ENCODE measurements at places on chromosomes 16 and 17.
A peak's percentile ranks its signal among the peaks of the same experiment; 100 is the strongest.

GRCh38 chr17:31060791-31061550 lies 33.8 kb upstream of the NF1 start:
- no peak for DNase-seq

DNA sequence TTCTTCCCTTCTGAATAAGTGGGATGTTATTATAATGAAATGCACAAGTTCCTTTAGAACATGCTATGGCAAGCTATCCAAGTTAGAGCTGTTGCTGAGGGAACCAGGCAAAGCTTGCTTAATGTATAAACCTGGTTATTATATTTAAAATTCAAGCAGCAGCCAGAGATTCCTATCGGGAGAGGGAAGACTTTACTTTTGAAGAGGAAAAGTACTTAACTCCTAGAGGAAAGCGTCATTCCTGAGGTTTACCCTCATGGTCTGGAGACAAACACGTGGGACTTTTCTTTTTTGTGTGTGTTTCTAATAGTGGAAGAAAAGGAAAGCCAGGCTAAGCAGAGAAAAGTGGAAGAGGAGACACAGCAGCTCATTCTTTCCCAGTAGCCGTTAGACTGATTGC lies 39.9 kb upstream of the MYH10 start:
- DNase-seq = no peak

- DNase-seq = no peak
Measured at GRCh38 chr17:68346448-68346847, 55.2 kb downstream of the ARSG start.

- no peak for DNase-seq
Measured at GRCh38 chr16:59913666-59914065, 1179.5 kb upstream of the GOT2 start.

GRCh38 chr16:16830401-16830800 lies 451.5 kb downstream of the NPIPA7 start:
- DNase-seq = no peak

DNA sequence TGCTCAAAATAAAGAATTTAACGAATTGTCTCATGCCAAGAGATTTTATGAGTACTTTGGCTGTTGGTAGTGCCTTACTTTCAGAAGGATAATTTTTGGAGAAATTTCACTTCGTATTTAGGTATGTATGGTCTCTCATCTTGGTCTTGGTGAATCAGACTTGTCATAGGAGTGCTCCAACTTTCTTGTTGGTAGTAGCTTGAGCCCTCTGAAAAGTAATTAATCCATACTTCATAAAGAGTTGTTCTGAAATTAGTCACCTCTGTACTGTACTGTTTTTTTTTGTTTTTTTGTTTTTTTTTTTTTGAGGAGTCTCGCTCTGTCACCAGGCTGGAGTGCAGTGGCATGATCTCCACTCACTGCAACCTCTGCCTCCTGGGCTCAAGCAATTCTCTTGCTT lies 11.6 kb downstream of the ZNRF1 start:
- DNase-seq = no peak

DNA sequence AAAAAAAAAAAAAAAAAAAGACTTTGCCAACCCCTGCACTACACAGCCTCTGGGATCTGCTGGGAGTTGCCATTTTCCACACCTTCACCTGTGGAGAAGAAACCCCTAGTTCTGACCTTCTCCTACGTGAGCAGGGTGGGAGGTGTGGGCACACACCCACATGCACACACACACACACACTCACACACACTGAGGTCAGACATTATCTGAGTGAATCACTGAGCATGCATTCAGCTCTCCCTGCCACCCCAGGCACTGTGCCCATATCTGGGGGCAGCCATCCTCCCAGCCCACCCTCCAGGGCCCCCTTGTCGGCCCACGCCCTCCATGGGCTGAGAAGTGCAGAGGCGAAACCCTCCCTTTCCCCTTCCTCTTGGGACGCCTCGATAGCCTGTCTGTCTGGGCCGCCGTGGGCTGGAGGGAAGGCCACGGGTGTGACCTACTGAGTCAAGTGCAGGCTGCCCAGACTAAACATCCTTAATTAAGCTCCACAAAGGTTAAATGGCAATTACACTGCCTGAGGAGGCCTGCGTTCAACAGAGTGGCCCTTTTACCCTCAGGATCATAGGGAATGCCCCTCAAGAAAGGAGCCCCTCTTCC lies 143.8 kb downstream of the C16orf95 start:
- no peak for DNase-seq

GRCh38 chr16:84992717-84993075 lies 18.6 kb downstream of the ZDHHC7 start:
- no peak for DNase-seq

GRCh38 chr16:80113873-80114574 lies 426.8 kb upstream of the DYNLRB2 start:
- no peak for DNase-seq

GRCh38 chr16:48353565-48354163 lies 31.5 kb downstream of the SIAH1 start:
- peak; percentile 61 for DNase-seq

DNA sequence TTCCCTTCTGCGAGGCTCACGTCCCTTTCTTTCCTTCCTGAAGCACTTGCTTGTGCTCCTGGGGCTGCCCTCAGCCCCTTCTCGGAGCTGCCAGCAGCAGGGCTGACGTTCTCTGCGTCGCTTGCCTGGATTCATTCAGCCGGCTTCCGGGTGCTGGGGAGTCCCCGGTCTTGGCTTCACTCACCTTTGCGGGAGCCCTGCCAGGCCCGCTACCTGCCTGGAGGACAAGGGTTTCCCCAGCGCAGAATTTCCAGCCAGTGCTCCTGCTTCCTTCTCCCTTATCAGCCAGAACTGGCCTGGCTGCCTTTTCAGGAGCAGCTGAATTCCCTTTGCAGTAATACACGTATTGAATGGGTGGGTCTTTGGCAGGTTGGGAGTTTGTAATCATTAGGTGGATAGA lies 22.1 kb upstream of the IL17C start:
- DNase-seq = no peak

DNA sequence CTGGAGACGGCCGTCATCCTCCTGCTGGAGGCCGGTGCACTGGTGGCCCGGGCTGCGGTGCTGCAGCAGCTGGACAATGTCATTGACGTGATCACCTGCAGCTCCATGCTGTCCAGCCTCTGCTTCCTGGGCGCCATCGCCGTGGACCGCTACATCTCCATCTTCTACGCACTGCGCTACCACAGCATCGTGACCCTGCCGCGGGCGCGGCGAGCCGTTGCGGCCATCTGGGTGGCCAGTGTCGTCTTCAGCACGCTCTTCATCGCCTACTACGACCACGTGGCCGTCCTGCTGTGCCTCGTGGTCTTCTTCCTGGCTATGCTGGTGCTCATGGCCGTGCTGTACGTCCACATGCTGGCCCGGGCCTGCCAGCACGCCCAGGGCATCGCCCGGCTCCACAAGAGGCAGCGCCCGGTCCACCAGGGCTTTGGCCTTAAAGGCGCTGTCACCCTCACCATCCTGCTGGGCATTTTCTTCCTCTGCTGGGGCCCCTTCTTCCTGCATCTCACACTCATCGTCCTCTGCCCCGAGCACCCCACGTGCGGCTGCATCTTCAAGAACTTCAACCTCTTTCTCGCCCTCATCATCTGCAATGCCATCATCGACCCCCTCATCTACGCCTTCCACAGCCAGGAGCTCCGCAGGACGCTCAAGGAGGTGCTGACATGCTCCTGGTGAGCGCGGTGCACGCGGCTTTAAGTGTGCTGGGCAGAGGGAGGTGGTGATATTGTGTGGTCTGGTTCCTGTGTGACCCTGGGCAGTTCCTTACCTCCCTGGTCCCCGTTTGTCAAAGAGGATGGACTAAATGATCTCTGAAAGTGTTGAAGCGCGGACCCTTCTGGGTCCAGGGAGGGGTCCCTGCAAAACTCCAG lies 1.1 kb downstream of the MC1R start:
- DNase-seq = no peak

GRCh38 chr17:46726206-46726605 lies 92.3 kb downstream of the WNT3 start:
- no peak for DNase-seq

- DNase-seq = no peak
Measured at GRCh38 chr17:59494757-59495368, 70.5 kb upstream of the DHX40 start.

GRCh38 chr17:19750020-19750572 lies 2.0 kb upstream of the ALDH3A1 start:
- DNase-seq = no peak

- DNase-seq = no peak
Measured at GRCh38 chr17:32318071-32318470, 23.9 kb downstream of the C17orf75 start.

DNA sequence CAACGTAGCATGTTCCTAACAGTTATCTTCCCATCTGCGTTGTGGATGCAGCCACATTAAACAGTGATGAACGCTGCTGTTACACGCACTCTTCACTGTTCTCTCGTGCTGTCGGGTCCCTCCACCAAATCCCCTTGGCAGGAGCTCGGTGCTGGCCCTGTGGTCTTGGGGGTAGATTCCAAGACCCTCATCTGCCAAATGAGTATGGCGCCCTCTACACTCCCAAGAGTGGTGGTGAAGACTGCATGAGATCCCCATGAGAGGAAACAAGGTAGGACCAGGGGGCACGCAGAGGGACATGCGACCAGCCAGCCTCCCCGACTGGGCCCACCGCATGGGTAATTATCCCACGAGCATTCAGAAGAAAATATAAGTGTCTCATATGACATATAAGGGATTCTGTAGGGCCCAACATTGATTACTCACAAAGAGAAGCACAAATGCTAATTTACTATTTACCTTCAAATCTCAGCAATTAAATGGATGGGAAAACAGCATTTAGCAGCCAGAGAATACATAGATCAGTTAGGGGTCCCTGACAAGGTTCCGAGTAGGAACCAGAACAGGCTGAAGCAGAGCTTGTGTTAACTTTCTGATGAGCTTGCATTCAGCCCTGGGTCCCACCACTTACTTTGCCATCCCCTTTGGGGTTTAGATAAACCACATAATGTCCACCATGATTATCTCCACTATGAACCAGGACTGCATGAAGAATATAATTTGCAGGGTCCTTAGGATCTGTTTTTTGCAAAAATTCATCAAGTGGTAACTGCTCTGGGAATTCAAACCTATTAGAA lies 23.8 kb downstream of the LITAFD start:
- no peak for DNase-seq

GRCh38 chr17:64661726-64661975 lies 456 bp downstream of the SMURF2 start:
- peak; percentile 11 for DNase-seq

GRCh38 chr17:21061971-21062526 lies 19.2 kb upstream of the USP22 start:
- DNase-seq = no peak

- no peak for DNase-seq
Measured at GRCh38 chr17:78790552-78790951, 8.5 kb upstream of the CYTH1 start.

DNA sequence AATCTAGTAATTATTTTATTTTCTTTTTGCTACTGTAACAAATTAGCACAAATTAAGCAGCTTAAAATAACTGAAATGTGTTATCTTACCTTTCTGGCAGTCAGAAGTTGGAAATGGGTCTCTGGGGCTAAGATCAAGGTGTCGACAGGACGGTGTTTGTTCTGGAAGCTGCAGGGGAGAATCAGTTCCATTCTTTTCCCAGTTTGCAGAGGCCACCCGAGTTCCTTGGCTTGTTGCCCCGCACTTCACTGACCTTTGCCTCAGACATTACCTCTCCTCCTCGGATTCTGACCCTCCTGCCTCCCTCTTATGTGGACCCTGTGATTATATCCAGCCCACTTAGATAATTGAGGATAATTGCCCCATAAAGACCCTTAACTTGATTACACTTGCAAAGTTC lies 61.0 kb upstream of the MAF start:
- no peak for DNase-seq
